ENCODE measurements at places on chromosomes 2 and 18.

DNA sequence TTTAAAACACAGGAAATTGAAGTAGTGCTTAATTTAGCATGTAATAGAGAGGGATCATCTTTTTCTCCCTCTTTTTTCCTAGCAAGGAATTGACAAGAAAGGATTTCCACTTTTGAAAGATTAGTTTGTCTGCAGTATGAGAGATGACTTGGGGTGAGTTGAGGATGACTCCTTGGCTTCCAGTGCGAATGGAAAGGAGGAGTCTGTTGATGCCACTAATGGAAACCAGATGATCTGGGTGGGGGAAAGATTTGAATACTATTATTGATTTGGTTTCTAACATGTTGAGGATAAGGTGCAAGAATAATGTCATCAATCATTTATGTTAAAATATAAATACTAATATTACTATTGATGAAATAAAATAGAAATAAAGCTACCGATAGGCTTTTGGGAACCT lies 205.4 kb downstream of the PPP1R1C start:
- no peak for DNase-seq

DNA sequence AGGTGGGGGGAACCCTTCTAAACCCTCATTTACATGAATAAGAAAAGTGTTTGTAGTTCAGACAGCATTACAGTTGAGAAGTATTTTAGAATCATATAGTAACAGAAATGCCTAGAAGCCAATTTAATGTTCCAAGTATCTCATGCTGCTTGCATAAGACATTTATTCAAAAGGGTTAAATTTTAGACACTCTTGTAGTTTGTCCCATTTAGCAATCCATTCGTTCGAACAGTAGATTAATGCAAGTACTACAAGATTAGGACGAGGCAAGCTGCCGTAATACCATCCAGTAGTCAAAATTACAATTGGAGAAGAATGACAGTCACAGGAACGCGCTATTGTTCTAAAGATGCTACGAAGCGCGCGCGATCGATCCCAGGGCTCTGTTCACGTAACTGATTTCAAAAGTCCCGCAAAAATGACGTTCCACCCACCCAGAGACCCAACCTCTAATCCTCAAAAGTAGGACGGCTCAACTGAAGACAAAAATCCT lies 1.2 kb downstream of the TMEM237 start:
- DNase-seq, result no peak

DNA sequence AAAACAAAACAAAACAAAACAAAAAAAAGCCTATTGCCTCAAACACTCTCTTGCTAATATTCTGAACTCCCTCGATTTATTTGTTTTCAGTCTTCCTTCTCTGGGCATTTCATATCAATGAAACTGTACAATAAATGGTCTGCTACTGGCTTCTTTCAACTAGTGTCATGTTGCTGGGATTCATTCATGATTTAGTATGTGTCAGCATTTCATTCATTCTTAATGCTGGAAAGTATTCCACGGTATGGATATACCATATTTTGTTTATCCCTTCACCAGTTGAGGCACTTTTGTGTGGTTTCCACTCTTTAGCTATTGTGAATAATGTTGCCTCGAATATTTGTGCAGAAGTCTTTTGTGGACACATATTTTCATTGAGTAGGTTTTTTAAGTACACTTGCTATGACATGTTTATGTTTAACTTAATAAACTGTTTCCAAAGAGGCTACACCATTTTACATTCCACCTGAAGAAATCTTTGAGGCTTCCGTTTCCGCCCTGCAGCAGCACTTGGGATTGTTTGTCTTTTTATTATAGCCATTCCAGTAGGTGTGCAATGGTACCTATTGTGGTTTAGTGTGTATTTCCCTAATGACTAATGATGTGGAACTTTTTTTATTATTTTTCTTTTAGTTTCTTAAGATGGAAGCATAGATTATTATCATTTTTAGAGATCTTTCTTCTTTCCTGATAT lies 543.6 kb upstream of the SOX11 start:
- no peak for DNase-seq

DNA sequence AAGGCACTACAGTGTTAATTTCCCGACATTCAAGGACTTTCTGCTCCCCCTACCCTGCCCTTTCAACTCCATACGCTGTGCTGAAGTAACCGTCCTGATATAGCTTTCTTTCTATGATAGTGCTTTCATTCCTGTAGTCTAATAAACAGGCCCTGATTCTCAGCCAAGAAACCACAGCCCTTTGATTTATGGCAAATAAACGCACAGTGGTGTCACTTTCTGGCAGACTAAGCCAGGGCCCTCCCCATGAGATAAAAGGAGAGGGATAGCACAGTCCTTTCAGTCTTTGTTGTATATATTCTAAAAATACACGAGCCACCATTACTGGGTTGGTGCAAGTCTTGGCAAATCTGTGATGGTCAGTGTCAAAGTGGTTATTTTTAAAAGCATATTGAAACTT lies 291.2 kb downstream of the ALPK2 start:
- no peak for DNase-seq

DNA sequence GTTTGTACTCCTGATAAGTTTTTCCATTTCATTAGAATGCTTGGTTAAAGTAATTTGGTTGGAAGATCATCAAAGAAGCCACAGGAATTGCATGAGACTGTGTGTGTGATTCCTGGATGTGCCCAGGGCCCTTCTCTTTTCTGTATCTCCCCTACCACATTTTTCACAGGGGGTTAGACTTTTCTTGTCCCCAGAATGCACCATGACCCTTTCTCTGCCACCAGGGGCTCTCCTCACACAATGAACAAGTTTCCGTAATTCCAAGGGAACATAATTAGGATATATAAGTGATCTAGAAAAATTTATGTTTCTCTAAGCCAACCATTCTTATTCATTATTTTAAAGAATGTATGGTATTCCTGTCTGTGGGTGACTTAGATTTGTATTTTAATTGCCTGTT lies 291.8 kb downstream of the NEDD4L start:
- DNase-seq, result no peak

- no peak for DNase-seq
Measured at GRCh38 chr2:207248702-207249377, 83.1 kb upstream of the KLF7 start.

DNA sequence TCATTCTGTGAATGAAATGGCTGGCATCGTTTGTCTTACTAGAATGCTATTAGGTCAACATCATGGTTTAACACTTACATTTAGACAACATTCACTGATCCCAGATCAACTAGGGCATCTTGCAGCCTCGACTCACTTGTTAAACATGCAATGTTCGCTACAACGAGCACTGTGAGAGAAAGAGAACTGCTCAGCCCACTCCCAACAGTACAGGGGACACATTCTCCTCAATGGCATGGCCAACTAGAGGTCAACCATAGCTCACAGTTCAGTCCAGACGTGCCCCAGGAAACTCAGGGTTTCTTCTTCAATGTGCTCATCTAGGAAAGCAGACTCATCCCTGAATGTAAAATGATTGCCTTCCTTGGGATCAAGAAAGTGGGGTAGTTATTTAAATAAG lies 5.9 kb downstream of the WIPF1 start:
- no peak for DNase-seq

DNA sequence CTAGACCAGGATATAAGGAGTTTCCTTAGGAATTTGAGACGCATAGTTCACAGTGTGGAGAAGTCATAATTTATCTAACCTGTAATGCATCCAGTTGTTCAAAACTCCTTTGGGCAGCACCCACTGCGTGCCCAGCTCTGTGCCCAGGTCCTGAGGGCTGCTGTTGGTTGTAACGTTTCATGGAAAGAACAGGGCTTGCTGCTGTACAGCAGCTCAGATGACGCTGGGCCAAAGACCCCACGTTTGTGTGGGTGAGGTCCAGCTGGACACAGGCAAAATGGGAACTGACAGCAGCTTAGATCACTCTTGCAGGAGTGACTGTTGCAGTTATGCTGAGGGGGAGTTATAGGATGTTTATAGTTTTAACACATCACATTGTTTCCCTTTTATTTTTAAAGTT lies 30.0 kb upstream of the HS6ST1 start:
- DNase-seq, result no peak

- no peak for DNase-seq
Measured at GRCh38 chr2:210598219-210598618, 41.8 kb downstream of the CPS1 start.

GRCh38 chr2:238029853-238030252 lies 30.9 kb upstream of the SCLY start:
- no peak for DNase-seq

DNA sequence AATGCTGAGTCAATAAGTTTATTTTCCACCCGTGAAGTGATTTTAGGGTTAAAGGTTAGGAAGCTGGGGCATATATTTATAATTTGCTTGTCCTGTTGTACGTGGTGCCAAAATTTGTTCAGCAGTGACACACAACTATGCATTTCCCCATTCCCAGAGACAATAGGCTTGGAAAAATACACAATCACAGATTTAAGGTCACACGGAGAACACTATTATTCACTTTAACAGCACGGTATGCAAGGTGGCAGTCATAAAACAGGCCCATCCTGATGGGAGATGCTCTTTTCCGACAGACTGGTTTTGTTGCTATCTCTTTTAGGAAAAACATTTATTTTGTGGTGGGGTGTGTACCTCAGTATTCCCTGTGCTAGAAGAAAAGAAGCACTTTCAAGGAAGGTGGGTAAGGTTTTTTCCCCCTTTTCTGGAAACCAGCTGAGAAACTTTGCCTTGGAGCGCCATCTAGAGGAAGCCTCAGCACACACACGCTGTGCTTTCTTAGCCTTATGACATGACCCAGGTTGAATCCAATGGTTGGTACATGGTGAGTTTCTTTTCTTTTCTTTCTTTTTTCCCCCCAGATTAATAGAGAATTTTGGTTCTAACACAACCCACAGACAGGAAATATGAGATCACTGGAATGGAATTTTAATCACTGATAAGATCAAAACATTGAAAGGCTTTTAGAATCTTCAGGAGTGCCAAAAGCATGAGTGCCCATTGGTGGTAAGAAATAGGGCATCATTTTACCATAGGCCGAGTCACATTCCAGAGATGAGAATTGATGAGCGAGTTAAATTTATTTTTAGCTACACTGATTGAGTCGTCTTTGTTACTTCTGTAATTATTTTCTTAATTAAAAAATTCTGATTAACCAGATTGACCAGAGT lies 332.1 kb downstream of the AGPS start:
- no peak for DNase-seq

DNA sequence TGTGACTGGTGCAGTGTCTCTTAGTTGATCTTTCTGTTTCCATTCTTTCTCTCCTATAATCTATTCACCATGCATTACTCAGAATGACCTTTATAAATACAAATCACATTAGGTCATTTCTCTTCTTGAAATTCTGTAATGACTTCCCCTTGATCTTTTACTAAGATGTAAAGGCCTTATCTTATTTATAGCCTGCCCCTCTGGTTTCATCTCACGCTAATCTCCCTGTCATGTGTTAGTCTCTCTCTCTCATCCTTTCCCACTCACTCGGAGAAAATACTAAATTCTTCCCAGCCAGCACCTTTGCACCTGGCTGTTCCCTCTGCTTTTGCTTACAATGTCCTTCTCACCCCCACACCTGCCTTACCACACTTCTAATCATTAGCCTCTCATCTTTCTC lies 530.8 kb downstream of the ADCYAP1 start:
- no peak for DNase-seq

GRCh38 chr2:102983786-102984185 lies 222.0 kb downstream of the TMEM182 start:
- DNase-seq, result no peak

- no peak for DNase-seq
Measured at GRCh38 chr2:24482251-24482971, 8.6 kb upstream of the NCOA1 start.

DNA sequence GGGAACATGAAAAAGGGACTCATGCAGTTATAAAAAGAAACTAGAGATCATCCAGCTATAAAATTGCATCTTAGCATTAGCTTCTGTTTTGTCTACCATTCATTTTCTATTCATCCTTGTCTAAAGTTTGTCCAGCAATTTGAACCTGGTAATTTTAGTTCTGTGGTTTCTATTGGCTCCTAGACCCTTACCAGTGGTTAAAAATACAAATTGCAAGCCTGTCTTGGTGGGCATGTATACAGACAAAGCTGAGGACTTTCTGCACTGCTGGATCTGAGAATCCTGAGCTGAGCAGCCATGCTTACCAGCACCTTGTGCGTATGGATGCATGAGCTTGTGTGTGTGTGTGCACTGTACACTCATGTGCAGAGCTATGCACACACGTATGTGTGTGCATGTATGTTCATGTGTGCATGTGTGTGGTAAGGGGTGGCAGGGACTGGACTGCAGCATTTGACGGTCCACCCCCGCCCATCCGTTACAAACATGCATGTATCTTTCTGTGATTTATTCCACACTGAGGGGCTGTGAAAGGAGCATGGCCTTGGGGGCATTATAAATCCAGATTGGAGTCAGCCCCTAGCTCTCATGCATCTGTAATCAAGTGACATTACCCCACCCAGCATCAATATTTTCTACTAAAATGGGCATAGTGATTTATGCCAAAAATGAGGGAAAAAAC lies 144.7 kb downstream of the FAM210A start:
- DNase-seq, result no peak

- no peak for DNase-seq
Measured at GRCh38 chr2:111982822-111983221, 72.2 kb upstream of the TMEM87B start.

- DNase-seq, result no peak
Measured at GRCh38 chr2:114857196-114857595, 414.8 kb downstream of the DPP10 start.

- DNase-seq, result peak; percentile 38
Measured at GRCh38 chr2:26144953-26145680, 27.8 kb upstream of the GAREM2 start.

DNA sequence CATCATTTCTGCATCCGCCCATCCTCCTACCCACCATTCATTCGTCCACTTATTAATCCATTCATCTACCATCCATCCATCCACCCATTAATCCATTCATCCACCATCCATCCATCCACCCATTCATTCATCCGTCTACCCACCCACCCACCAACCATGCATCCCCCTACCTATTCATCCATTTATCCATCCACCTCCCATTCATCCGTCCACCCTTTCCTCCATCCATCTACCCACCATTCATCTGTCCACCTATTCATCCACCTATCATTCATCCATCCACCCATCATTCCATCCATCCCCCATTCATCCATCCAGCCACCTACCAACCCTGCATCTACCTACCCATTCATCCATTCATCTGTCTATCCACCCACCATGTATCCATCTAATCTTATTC lies 83.5 kb upstream of the MCFD2 start:
- no peak for DNase-seq

- no peak for DNase-seq
Measured at GRCh38 chr2:148582679-148583511, 61.7 kb upstream of the EPC2 start.

DNA sequence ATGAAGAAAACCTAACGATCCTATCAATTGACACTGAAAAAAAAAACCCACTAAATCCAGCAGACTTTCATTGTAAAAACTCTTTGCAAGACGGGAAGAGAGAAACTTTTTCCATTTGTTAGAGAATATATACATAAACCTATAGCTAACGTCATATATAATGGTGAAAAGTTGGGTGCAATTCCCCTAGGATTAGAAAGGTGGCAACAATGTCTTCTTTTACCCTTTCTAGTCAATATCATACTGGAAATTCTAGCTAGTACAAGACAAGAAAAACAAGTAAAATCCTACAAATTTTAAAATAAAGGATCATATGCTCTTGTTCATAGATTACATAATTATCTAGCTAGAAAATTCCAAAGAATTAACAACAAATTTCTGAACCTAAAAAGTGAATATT lies 1596.5 kb upstream of the LRRTM1 start:
- DNase-seq, result no peak

All from stimulated activated CD8-positive, alpha-beta memory T cell treated with anti-CD3 and anti-CD28 coated beads, Interleukin-2, amount 100 ng/mL, for 1 hour (primary cell).